Esophagus mucosa (tissue), 1 donor: ENCODE measurements at places on chromosomes 7 and 10. TPM values are rescaled to one million over a fixed set of nuclear protein-coding genes. Genes with fewer than 3 reads are reported as not detected.

The PTPRN2 gene
- 0.44 TPM for total RNA-seq

The CLCN1 gene
- 0.68 TPM for total RNA-seq

The MORN4 gene
- total RNA-seq, result 1.9 TPM

The FGFR2 gene
- total RNA-seq, result 27.4 TPM

The SPDYE5 gene
- total RNA-seq, result not detected

The TRPV5 gene
- not detected for total RNA-seq

The AASS gene
- 16.3 TPM for total RNA-seq

The ZNF425 gene
- total RNA-seq, result 1.9 TPM

The ZSCAN25 gene
- total RNA-seq, result 9.6 TPM

The INMT gene
- total RNA-seq, result 1.5 TPM

The UTF1 gene
- total RNA-seq, result not detected

The TET1 gene
- 0.56 TPM for total RNA-seq

The HOXA10 gene
- 1.1 TPM for total RNA-seq

The CACNA2D1 gene
- 2.2 TPM for total RNA-seq

The RAMP3 gene
- 7.8 TPM for total RNA-seq

The CARD11 gene
- total RNA-seq, result 0.80 TPM

The SKIDA1 gene
- 0.44 TPM for total RNA-seq
